ENCODE measurements at places on chromosomes 11 and 22.

DNA sequence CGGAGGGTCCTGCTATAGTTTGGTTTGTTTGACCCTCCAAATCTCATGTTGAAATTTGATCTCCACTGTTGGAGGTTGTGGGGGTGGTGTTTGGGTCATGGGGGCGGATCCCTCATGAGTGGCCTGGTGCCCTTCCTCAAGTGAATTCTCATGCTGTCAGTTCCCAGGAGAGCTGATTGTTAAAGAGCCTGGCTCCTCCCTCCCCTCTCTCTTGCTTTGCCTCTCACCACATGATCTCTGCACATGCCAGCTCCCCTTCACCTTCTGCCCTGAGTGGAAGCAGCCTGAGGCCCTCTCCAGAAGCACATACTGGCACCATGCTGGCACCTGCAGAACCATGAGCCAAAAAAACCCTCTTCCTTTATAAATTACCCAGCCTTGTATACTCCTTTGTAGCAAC lies 7.1 kb downstream of the TSPAN18 start:
- DNase-seq = no peak

- DNase-seq = no peak
Measured at GRCh38 chr22:25833091-25833490, 91.1 kb downstream of the MYO18B start.

DNA sequence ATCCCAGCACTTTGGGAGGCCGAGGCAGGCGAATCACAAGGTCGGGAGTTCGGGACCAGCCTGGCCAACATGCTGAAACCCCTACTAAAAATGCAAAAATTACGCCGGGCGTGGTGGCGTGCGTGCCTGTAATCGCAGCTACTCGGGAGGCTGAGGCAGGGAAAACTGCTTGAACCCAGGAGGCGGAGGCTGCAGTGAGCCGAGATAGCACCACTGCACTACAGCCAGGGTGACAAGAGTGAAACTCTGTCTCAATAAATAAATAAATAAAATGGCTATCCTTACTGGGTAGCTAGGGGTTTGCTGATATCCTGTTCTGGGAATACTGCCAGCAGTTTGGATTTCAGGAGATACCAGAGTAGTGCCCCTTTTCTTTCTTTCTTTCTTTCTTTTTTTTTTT lies 2.4 kb upstream of the RBM14 start:
- no peak for DNase-seq

DNA sequence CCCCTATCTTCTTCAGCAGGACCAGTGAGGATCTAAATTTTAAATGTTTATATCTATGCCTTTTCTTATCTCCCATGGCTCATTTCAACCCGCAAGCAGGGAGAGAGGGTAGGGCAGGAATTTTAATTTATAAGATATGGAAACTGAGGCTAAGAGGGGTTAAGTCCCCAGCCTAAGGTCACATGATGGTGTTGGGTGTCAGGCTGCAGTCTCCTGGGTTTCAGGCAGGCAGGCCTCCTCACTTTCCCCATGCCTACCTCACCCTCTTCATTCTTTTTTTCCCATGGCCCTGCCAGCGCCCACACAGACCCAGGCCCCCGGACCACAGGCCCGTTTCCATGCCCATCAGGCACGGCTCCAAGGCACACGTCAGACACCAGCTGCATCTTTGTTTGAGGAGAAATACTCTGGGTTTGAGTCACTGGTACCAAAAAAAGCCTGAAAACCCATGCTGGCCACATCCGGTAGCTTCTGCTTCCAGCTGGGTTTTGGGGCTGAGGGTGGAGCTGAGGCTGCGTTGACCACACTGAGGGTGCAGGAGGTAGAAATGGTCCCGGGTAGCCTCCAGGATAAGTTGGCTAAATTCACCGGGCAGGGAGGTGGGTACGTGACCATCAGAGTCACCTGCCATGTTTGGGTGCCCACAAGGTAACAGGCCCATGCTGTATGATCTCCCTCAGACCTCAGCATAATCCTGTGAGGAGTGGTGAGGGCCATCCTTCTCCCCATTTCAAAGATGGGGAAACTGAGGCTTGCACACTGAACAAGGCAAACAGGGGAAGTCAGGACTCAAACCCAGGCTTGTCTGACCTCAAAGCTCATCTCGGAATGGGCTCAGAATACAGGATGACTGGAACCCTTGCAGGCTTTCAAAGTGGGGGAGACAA lies 7.5 kb downstream of the CRYBB1 start:
- DNase-seq = peak; percentile 96

- no peak for DNase-seq
Measured at GRCh38 chr11:130473795-130474377, 25.4 kb downstream of the ADAMTS15 start.

DNA sequence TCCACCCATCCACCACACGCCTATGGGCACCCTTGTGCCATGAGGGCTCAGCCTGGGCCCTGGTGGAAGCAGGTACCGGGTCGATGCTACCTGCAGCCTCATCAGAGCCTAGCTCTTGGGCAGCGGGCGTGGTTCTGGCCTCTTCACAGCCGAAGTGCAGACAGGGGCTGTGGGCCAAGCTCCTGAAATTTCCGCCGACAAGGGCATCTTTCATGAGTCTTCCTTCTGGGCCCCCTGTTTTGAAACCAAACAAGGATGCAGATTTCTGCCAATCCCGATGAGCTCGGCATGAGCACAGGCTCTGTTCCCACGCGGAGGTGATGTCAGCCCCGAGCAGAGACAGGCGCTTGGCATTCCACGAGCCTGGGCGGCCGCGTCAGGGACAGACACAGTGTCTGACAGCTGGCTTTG lies 22.6 kb upstream of the MGAT3 start:
- DNase-seq = no peak

DNA sequence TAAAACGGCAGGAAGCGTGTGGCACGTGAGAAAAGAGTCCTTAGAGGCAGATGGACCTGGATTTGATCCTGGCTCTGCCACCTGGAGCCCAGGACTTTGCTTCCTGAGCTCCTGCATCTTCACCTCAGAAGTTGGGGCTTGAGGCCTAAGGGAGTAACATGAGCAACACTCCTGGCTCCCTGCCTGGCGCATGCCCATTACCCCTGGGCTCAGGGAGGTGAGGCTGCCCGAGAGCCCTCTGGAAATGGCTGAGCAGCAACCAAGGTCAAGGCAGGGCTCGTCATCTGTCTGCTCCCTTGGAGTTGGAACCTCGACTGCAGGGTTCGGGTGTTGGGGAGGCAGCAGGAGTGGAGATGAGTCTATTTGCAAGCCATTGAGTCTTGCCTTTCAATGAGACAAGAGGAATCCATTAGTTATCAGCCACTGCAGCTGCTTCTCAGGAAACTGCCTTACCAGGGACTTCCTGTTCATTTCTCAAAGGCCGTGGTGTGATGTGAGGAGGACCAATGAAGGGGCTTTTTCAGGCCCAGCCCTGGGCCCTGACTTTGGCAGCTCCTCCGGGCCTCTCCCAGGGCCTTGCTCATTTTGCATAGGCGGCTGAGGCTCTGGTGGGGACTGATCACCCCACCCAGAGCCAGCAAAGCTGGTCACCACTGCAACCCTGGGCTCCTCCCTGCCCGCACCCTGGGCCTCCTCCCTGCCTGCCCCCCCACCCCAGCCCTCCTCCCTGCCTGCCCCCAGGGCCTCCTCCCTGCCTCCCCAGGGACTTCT lies 6.4 kb downstream of the FADS2 start:
- DNase-seq = peak; percentile 64

GRCh38 chr11:105219670-105220069 lies 80.1 kb upstream of the CARD18 start:
- DNase-seq = no peak

DNA sequence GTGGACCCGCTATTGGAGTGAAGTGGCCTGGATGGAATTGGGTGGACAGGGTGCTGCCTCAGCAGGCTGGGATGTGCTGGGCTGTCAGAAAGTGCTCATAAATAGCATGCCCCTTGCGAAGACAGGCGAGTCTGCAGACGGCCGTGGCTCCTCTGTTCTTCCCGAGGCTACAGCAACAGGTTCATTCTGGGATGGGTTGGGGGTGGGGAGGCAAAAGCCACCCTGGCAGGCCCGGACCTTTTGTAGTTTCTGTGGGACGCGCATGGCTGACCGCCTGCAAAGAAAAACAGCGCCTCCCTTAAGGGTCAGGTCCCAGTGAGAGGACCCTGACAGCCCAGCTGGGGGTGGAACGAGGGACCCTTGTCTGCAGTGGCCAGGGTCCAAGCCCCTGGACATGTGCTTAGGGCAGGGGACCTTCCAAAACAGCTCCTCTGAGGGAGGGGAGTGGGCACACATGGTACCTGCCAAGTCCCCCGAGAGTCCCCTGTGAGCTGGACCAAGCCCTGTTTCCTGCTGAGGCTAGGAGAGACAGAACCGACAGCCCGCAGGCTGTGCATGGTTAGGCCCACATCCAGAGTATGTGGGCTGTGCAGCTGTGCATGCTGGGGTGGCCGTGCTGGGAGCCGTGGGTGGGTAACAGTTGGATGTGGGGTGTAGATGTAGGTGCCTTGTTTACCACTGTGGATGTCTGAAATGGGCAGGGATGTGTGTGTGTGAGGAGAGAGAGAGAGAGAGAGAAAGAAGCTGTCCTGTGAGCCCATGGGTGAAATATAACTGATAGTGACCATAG lies at the start of gene CRYBB3:
CRYBB3 (plus strand) TSS at position 128 of the 790 bp plus-strand sequence. CDS start 1,539 bp downstream, outside the sequence.
- DNase-seq = no peak

DNA sequence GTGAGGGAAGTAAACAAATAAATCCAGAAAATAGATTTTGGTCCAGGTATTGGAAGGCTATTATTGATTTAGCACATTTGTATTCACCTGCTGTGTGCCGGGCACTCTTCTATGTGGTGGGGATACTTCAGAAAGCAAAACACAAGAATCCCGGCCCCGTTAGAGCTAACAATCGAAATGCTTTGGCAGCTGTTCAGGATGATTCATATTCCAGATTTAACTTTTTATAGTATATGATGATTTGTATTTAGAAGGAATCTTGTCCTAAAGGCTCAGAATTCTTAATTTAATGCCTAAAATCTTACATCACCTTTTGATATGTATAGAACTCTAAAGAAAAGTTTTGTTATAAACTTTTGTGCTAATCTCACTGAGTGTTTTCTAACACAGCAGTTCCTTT lies 28.0 kb downstream of the ZC3H12C start:
- DNase-seq = peak; percentile 46

- DNase-seq = no peak
Measured at GRCh38 chr11:110857892-110858546, 145.8 kb upstream of the ARHGAP20 start.

- no peak for DNase-seq
Measured at GRCh38 chr22:44824271-44824670, 71.9 kb downstream of the ARHGAP8 start.

- DNase-seq = no peak
Measured at GRCh38 chr22:27576815-27577573, 224.6 kb downstream of the MN1 start.

DNA sequence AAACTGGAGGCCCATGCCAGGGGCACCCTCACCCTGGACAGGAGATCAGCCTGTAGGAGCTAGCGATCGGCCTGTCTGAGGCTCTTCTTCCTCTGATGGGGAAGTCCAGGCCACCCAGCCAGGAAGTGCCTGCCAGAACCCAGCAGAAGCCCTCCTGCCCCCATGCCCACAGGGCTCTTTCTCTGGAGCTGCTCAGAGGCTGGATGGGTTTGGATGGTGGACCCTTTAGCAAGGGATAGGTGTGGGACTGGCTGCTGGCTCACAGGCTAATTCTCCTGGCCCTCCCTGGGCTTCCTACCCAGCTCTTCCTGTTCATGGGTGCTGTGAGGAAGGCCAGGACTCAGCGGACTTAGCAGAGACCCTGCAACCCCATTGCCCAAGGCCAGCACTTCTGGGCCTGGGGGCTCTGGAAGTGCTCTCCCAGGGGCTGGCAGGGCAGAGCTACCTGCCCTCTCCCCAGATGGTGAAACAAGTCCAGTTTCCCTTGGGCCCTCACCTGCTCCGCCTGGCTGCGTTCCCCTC lies 7.6 kb downstream of the FXYD2 start:
- no peak for DNase-seq

- peak; percentile 35 for DNase-seq
Measured at GRCh38 chr11:46504817-46505613, 88.8 kb downstream of the AMBRA1 start.

DNA sequence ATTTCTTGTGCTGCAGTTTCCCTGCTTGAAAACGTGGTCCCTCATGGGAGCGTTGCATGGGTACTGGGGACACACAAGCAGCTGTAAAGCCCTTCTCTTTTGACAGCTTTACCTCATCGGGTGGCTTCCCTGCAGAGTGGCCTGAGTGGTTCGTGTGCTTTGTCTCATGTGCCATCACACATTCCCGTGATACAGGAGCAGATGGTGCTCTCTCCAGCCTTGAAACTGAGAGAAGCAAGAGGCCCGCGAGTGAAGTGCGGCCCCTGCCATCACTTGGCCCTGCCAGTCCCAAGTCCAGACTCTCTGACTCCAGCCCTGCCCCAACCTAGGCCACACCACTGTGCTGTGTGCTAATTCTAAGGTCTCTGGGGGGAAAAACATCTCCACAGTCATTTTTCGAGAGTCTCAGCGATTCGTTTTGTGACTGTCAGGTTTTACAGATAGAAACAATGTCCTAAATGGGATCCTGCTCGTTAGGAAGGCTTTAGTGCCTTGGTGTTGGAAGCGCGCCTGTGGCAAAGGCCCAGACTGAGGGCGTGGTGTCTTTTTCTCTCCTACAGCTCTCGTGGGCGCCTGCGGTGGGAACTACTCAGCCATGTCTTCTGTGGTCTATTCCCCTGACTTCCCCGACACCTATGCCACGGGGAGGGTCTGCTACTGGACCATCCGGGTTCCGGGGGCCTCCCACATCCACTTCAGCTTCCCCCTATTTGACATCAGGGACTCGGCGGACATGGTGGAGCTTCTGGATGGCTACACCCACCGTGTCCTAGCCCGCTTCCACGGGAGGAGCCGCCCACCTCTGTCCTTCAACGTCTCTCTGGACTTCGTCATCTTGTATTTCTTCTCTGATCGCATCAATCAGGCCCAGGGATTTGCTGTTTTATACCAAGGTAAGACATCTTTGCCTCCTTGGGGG lies 64.2 kb downstream of the KREMEN1 start:
- DNase-seq = no peak

- no peak for DNase-seq
Measured at GRCh38 chr22:46008291-46008690, 31.3 kb upstream of the WNT7B start.

DNA sequence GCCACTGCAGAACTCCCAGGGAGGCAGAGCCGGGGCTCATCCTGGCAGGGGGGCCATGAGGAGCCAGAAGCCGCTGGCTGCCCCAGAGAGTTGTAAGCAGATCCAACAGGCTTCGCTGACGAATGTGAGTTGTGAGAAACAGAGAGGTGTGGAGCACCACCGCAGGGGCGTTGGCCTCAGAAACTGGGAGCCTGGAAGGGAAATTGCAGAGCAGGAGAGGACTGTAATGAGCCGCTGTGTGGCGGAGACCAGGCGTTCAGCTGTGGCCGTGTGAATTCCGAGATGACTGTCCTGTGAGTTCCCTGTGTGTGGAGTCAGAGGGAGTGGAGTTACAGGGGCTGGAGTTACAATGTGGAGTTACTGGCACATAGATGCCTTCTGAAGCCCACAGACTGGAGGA lies 27.7 kb upstream of the ETS1 start:
- no peak for DNase-seq

- DNase-seq = no peak
Measured at GRCh38 chr11:70544067-70544773, 145.9 kb downstream of the CTTN start.

GRCh38 chr11:14904745-14905103 lies 12.7 kb upstream of the CYP2R1 start:
- no peak for DNase-seq
